Panc1 (cell line): ENCODE measurements at places on chromosomes 1 and 21. TPM values are rescaled to one million over a fixed set of nuclear protein-coding genes. Genes with fewer than 3 reads are reported as not detected.

GRCh38 chr1:58597996-58598395, 20.9 kb upstream of the TACSTD2 start:
- no peak for DNase-seq

CRYAA gene
- total RNA-seq = 2.1 TPM

BRINP3 gene
- 1.0 TPM for total RNA-seq

DNA sequence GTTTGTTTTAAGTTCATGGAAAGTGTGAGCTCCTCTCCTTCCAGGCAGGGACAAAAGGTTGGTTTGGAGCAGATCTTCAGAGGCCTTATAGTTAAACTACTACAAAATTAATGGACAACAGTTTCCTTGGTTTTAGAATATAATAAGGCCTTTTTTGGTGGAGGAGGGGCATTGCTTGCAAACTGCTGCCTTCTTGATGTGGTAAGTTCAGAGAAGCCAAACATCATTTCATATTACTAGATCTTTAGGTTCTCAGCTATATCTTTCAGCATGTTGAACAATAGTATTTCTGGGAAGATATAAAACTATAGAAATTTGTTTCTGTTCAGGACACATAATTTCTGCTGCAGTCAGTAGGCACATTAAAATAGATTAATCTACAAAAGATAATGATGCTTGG, 97.8 kb upstream of the B3GALT2 start:
- DNase-seq = no peak

GRCh38 chr1:44707112-44707881, 23.7 kb downstream of the RNU5D-1 start:
- DNase-seq = peak; percentile 77

DNA sequence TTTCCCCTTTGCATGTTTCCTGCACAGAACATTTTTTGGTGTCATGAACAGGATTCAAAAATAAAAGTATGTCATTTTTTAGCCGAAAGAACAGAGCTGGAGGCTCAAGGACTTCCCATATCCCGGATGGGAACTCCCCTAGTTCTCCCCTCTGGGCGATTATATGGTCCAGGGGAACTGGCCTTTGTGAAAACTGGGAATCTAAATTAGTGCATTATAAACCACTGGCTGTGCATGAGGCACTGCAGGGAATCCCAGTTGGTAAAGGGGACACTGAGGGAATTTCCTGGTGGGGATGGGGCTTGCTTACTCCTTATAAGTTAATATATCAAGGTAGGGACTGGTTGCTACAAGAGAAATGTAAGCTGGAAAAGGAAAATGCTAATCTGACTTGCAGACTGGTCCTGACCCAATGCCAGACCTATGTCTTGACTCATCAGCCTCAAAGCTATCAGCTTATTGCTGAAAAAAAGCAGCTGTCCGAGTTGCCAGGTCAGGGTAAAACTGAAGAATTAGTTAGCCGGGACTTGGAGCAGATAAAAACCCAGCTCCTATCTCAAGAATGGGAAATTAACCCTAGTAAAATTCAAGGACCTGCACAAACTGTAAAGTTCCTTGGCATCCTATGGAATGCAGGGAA, 122.6 kb downstream of the FCRL5 start:
- DNase-seq = no peak

FCRLB gene
- total RNA-seq = 0.41 TPM

SPATA45 gene
- total RNA-seq = not detected

DNA sequence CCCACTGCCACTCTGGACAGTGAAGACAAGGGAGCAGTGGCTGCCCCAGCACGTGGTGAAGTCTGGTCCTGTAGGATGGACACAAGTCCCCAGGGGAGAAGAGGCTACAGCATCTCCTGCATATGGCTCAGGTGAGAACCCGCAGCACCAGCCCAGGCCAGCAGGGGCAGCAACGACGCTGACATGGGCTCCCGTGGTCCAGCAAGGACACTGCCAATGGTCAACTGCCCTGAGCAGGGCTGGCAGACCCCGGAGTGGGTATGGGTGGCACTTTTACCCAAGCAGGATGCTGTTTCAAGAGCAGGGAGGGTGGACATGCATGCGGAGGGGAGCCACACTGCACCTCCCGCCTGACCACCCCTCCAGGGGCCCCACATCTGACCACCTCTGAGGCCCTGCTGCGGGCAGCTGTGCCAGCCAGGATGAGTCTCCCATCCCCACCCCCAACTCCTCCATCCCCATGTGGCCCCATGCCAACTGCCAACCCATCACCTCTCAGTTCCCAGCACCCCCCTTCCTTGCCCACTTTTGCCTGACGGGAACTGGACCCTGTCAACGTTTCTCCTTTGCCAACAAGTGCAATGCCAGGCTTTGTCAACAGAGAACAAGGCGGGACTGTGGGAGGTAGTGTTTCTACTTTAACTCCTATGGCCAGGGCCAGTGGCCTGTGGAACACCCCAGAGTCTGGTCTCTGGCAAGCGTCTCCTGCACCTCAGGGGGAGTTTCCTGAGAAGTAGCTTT, 8.6 kb downstream of the MORN1 start:
- no peak for DNase-seq

KCNH1 gene
- total RNA-seq = not detected

HSPB7 gene
- total RNA-seq = 0.10 TPM

RSPO1 gene
- 0.18 TPM for total RNA-seq

S100A11 gene
- total RNA-seq = 474 TPM

CD247 gene
- 0.44 TPM for total RNA-seq

DNA sequence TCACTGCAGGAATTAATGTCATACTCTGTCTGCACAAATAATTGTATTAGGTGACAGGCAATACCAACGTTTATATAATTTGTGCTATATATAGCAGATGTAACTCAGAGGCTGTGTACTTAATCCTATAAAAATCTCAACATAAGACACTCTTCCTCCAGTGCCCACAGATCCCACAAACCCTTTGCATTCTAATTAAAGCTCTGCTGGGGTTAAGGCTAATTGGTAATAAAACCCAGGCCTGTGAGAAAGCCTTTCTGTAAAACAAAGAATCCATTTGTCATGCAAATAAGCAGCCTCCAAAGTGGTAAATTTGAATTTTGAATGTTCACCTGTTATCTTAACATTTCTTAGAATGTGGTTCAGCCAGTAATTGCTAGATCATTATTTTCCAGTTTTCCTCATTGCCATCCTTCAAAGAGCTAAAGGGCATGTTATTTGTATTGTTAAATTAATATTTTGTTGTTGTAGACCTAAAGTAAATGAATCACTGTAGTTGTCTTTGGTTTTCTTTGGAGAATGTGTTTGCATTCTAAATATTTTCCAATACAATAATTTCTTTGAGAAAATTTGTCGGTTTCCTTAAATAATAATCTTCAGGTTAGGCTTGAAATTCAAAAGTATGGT, 46.3 kb upstream of the PRDX6 start:
- DNase-seq = no peak

CPLANE2 gene
- 17.8 TPM for total RNA-seq

IQCC gene
- total RNA-seq = 4.4 TPM

DNA sequence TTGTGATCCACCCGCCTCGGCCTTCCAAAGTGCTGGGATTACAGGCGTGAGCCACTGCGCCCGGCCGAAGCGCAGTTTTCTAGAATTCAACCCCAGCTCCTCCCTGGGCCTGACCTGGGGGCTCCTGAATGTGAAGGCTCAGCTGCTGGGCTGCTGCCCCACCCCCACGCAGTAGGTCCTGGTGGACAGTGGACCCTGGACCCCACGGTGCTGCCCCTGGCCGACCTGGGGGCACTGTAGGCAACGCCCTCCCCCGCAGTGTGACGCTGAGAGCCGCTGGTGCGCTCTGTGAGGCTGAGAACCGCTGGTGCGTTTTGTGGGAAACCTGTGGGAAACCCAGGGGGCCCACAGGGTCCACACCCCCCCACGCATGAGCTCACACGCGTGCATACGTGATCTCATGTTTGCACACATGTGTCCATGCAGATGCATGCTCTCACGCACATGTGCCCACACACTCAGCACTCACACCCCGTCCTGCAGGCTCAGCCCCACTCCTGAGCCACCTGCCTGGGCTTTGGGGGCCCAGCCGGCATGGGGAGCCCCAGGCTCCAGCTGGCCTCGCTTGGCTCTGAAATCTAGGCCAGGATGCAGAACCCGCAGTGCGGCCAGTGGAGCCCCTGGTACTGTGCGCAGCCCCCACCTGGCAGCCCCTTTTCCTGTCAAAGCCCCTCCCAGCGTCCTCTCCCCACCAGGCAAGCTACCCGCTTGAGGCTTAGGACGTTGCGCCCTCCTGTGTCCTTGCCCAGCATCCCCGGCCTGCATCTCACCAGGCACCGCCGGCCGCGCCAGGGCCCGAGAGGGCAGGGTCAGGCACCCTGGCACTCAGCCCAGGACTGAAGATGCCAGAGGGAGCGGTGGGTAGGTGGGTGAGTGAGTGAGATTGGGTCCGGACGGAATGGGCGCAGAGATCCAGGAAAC, 67.7 kb downstream of the COL18A1 start:
- no peak for DNase-seq

DNA sequence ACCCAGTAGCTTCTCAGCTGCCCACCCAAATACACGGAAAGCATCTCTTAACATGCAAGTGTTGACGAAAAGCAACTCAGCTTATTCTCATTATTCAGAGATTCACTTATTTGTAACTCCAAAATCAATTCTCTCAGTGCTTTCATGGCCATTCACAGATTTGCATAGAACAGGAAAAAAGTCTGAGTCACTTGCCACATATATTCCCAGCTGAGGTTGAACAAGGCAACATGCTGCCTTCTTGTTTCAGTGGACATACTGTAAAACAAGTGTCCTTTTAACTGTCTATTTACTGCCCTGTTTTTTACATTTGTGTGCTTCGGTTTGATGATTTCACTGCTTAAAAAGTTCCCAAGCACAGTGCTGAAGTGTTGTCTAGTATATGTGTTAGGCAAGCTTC, 273.0 kb downstream of the LTN1 start:
- no peak for DNase-seq

GRCh38 chr1:162626761-162627160, 5.5 kb upstream of the DDR2 start:
- no peak for DNase-seq

TOMM20 gene
- total RNA-seq = 101 TPM
